Astrocyte (in vitro differentiated cells and primary cell): ENCODE measurements at places on chromosomes 4 and X. TPM values are rescaled to one million over a fixed set of nuclear protein-coding genes. Genes with fewer than 3 reads are reported as not detected.

Gene MAP7D2
- 1.2 and 1.3 TPM in 2 replicates for total RNA-seq

DNA sequence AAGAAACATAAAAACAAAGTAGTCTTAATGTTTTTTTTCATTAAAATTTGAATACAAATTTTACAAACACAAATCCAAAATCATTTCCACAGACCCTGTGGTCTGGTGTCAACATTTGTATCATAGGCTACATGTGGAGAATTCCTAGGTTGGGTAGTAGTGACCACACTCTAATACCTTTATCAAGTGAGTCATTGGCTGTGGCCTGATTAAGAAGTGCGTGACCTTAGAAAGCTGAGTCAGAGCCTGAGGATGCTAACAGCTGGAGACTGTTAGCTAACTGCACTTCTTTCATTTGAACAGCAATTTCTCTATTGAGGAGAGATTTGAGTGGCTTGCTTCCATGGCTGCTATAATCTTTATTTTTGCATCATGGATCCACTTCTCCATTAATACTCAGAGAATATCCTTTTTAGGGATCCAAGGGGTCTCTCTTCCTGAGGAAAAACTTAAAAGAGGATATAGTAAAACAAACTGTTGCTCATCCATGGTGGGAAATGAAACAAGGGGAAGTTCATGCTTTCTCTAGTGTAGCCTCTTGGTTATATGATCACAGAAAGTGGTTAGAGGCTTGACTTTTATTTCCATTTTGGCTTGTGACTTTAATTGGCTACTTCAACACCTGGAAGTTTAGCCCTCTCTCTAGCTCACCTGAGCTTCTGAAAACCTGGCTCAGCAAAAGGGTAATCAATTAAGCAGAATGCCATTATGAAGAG, 335.8 kb downstream of the PABPC4L start:
- peak; percentile 99 for DNase-seq

Gene KLHL4
- total RNA-seq = 16.4 and 19.8 TPM in 2 replicates

DNA sequence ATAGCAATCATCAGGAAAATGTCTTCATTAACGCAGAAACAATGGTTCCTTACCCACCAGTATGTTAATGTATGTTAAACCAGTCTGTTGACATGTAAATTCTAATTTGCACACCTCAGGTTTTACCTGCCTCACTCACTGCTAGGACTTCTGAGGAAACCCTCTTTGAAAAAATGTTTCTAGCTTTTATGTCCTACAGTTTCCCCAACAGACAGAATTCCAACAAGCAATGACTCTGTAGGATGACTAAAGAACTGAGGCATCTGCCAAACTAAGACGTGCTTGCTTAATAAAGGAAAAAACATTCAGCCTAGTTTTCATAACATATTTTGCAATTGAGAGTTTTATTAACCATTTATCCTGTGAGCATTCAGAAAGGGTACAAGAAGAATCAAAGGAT, 20.6 kb upstream of the SOX3 start:
- DNase-seq = peak; percentile 61

DNA sequence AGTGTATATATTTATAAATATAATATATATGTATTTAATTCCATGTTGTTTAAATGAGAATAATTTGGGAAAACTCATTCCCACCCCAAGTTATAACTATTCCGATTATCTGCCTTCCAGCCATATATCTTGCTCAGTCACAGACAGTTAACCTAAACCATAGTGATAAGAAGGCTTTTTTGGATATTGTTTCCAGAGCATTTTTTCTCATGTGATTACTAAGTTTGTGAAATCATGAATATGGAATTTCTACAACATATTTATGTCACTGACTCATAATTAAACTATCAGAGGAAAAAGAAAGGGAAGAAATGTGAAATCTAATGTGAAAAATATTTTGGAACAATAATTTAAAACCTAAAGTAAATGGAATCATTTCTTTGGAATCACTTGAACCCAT, 1163.5 kb upstream of the PABPC4L start:
- peak; percentile 57 for DNase-seq

Gene UBE2D3
- total RNA-seq = 300 and 340 TPM in 2 replicates
